ENCODE measurements at places on chromosomes 4 and X. TPM values are rescaled to one million over a fixed set of nuclear protein-coding genes. Genes with fewer than 3 reads are reported as not detected.

DNA sequence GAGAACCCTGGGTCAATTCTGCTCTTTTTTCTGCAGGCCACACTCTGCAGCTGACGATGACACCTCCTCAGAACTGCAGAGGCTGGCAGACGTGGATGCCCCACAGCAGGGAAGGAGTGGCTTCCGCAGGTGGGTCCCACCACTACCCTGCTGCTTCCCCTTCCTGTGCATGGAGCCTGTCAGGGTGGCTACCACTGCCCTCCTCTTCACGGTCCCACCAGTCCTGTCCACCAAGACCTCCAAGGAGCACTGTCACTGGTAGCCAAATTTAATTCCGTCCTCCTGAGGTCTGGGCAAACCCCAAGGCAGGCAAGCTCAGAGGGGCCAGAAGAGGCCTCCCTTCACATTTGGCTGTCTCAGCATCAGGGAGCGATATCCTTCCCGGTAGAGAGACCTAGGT lies 4.2 kb downstream of the CNGA2 start:
- no peak for DNase-seq

- peak; percentile 96 for DNase-seq
These were observed 163.3 kb upstream of the PRDX4 start for GRCh38 chrX:23503835-23504539.

GRCh38 chr4:87481377-87481776 lies 47.8 kb downstream of the SPARCL1 start:
- DNase-seq = no peak

The TADA2B gene
- 5.8 TPM for total RNA-seq

GRCh38 chr4:110135523-110135922 lies 62.9 kb downstream of the ELOVL6 start:
- DNase-seq = no peak

DNA sequence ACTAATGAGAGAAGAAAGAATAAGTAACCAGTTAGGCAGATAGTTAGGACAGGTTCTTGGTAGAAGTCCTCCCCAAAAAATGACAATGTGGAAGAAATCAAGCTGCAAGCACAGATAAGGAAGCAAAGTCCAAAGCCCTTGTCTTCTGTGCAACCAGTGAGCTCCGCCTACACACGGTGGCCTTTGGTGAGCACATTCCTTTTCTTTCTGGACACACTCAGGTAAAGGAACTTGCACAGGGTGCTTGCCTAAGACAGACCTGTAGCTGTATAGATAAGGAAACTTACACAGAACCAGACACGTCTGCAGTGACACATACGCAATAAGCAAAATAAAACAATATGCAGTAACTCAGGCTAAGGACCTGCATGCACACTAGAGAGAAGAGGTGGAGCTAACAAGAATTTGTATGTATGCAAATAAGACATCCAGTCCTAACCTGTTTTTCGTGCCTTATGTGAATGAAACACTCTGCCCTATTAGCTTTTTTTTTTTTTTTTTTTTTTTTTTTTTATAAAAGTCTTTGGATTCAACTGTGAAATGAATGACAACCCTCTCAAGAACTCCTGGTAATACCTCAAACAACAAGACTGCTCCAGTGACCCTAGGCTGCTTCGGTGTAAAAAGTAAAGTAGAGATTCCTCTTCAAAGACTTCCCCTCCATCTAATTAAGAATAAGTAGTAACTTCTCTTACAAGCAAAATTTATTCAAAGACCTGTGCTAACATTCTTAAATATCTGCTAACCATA lies 48.8 kb downstream of the UGT2B10 start:
- no peak for DNase-seq

The TCEAL7 gene
- not detected for total RNA-seq

DNA sequence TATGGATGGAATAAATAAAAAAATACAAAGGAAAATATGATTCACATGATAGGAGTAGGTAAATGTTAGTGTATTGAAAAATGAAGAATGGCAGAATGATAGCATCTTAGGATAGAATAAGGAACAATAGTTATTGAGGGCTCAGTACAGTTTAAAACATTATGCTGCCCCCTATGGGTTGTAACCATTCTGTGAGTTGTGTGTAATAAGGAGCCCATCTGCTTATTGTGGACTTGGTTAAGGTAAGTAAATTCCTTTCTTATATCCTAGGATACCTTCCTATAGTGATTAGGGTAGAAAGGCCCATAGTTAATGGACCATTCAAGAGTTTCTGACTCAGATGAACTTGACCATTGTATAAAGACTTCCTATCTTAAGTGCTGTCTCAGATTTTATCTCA lies 195.8 kb downstream of the PDHA2 start:
- no peak for DNase-seq

Data from RPMI7951 (cell line).